ENCODE measurements at places on chromosomes 1 and 21. TPM values are rescaled to one million over a fixed set of nuclear protein-coding genes. Genes with fewer than 3 reads are reported as not detected.

The B3GALT2 gene
- total RNA-seq = 11.1 TPM

The RHOU gene
- 65.7 TPM for total RNA-seq

The S100A1 gene
- 0.24 TPM for total RNA-seq

The LCE2B gene
- total RNA-seq = not detected

The SLAMF1 gene
- total RNA-seq = 0.24 TPM

The SPOCD1 gene
- 4.1 TPM for total RNA-seq

The DMBX1 gene
- total RNA-seq = 1.4 TPM

The IFI44L gene
- total RNA-seq = 59.0 TPM

The PDC gene
- total RNA-seq = 14.2 TPM

The ADAMTS5 gene
- total RNA-seq = 5.3 TPM

The KCNA3 gene
- total RNA-seq = 3.6 TPM

The HPDL gene
- total RNA-seq = not detected

The FMO3 gene
- total RNA-seq = 6.3 TPM

The TSSK3 gene
- 1.9 TPM for total RNA-seq

The VPS13D gene
- total RNA-seq = 31.3 TPM

The S100A5 gene
- total RNA-seq = not detected

The PLA2G2D gene
- not detected for total RNA-seq
